ENCODE measurements at places on chromosomes 2 and 18. TPM values are rescaled to one million over a fixed set of nuclear protein-coding genes. Genes with fewer than 3 reads are reported as not detected.

The ANKRD30B gene
- total RNA-seq: not detected

- no peak for DNase-seq
Measured at GRCh38 chr2:237483018-237483731, 3.9 kb upstream of the MLPH start.

The C2orf80 gene
- not detected for total RNA-seq

The MARCO gene
- total RNA-seq: 29.2 TPM

GRCh38 chr2:219551441-219552381, 7.9 kb downstream of the TMEM198 start:
- no peak for DNase-seq

DNA sequence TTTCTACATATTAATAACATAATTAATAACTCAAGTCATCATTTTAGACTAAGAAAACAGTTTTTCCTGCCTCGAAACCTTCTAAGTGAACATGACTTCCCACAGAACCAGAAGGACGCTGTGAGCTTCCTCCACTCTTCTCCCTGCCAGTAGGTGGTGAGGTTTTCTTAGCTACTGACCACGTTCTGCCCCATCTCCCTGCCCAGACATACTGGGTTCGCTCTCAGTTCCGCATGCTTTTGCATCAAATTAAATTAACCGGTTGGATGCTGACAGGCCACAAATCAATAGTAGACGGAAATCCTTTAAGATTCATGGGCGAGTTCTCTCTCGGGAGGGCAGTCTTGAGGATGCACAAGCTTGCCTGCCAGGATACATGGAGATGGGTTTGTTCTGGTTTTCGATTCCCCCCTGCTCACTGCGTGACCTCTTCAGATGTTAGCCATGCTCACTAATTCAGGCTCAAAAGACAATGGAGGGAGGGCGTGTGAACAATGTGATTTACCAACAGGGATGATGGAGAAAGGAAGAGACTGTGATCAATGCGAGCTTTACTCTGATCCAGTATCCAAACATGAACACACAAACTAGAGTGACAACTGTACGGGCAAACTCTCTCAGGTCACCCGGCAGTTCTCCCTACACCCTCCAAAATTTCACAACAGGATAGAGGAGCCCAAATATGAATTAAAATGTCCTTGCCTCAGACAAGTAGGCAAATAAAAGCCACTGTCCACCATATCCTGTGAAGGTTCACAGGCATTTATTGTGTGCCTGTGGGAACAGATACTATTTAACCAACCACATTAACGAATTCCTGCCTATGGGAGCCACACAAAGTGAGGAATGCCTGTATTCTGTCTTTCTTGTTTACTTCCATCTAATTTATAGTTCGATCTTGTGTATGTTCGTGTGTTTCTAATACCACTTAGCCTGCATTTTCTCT, 375.7 kb downstream of the EIPR1 start:
- no peak for DNase-seq

The ZNF385B gene
- 4.6 TPM for total RNA-seq

- DNase-seq: no peak
Measured at GRCh38 chr2:233303252-233303651, 4.4 kb upstream of the SAG start.

The CCDC85A gene
- 2.7 TPM for total RNA-seq

GRCh38 chr2:40230186-40230585, 221.7 kb downstream of the SLC8A1 start:
- no peak for DNase-seq

- DNase-seq: no peak
Measured at GRCh38 chr2:118403658-118404451, 315.6 kb downstream of the INSIG2 start.

The ICA1L gene
- total RNA-seq: 10.3 TPM

DNA sequence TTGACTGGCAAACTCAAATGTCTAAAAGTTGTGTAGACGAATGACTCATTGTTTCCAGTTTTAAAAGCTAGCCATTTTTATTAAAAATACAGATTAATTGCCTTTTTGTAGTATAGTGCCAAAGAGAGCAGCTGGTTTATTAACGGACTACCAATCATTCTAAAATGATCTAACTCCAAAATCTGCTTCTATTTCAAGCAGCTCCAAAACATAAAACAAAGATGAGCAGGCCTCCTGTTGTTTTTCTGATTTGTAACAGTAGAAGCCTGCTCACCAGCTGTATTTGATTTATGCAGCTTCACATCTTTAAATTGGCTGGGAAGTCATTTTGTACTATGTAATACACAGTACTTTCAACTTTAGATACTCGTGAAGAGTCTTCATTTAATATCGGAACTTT, 171.8 kb downstream of the UBR3 start:
- DNase-seq: no peak

- DNase-seq: peak; percentile 94
Measured at GRCh38 chr18:34659579-34660517, 50.2 kb upstream of the DTNA start.

DNA sequence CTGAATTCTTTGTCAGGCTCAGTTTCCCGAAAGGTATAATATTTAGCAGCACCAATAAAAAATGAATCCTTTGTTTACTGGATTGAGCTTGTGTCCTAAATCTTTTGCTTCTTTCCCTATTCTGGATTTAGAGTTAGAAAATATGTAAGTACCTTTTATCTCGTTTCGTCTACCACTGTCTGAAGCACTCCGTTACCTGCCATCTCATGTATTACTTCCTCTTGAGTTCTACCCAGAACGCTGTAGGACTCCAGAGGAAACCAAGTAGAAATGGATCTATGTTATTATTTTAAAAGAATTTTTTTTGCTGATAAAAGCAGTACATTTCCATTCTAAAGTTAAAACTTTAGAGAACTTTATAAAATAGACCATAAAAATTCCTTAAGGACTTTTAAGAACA, 13.5 kb downstream of the ANKRD12 start:
- DNase-seq: no peak

DNA sequence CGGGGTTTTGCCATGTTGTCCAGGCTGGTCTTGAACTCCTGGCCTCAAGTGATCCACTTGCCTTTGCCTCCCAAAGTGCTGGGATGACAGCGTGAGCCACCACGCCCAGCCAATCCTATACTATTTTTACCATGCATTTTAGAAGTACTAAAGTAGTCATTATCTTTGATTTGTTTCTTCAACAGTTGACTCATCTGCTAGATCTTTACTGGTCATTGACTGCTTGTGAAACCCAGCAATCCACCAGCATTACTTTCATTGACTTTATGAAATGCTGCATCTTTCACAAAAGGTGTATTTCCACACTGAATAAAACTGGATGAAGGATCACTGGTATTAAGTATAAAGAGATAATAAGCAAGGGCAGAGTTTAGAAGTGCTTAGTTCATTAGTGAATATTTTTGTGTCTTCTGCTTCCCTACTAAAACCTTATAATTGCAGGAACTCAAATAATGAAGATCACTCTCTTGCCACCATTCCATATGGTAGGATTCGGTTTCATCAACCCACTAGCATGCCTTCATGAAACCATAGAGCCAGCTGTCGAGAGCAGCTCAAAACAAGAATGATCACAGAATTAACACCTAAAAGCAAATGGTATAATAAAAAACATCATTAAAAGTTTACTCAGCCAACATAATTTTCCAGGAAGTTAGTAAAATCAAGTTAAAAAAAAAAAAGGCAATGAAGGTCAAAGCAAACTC, 33.1 kb downstream of the IRS1 start:
- no peak for DNase-seq

The MIB1 gene
- 57.1 TPM for total RNA-seq

DNA sequence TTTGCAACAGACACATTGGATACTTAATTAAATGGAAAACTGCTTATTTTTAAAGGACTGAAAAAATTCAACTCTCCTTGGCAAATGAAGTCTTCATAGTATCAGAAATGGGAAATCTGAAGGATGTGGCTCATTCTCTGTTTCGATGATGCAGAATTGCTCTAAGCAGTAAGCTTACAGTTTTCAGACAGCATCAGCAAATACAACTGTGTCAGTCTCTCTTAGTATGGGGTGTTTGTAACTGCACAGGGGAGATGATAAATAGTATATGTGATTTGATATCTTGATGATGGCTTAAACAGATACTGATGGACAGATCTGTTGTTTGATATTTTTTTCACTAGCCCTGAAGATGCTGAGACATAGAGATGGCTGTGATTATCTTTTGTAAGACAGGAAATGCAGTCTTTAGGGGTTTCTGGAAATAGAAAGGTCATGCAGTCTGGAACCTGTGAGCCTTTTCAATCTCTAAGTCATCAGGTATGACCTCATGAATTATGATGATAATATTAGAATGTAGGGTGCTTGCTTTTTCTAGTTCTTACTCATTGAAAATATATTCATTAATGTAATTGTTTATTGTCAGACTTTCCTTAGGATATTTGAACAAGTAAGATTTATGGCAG, 84.2 kb downstream of the SLC4A10 start:
- no peak for DNase-seq

The RIOK3 gene
- 55.3 TPM for total RNA-seq

The RBM43 gene
- total RNA-seq: 11.7 TPM

DNA sequence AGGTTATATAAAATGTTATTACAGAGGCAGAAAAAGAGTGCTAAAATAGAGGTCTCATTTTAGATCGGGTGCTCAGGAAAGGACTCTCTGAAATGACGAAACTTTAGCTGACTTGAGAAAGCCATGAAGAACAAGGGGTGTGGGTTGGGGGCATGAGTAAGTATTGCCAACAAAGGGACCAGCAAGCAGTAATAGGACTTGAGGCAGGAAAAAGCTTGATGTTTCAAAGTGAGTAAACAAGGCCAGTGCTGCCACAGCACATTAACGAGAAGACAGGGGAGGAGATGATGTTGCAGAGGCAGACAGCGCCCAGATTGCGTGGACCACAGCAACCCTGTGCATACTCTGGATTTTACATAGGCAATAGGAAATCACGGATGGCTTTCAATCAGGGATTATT, 318.8 kb downstream of the ZEB2 start:
- no peak for DNase-seq

- DNase-seq: no peak
Measured at GRCh38 chr2:133552821-133553220, 15.4 kb downstream of the NCKAP5 start.

DNA sequence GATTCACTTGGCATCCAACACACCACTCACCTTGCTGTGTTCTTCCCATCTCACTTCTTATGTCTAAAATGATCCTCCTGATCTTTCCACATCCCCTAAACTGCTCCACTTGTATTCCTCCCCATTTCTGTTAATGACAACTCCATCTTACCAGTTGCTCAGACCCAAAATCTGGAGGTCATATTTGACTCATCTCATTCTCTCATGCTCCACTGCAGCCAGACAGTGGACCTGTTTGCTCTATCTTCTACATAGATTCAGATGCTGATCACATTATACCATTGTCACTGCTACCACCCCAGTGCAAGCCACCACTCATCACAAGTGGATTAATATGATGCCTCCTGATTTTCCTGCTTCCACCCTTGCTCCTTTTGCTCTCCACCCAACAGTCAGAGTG, 7.9 kb upstream of the NABP1 start:
- no peak for DNase-seq

GRCh38 chr18:26233208-26233607, 7.0 kb downstream of the TAF4B start:
- DNase-seq: no peak

DNA sequence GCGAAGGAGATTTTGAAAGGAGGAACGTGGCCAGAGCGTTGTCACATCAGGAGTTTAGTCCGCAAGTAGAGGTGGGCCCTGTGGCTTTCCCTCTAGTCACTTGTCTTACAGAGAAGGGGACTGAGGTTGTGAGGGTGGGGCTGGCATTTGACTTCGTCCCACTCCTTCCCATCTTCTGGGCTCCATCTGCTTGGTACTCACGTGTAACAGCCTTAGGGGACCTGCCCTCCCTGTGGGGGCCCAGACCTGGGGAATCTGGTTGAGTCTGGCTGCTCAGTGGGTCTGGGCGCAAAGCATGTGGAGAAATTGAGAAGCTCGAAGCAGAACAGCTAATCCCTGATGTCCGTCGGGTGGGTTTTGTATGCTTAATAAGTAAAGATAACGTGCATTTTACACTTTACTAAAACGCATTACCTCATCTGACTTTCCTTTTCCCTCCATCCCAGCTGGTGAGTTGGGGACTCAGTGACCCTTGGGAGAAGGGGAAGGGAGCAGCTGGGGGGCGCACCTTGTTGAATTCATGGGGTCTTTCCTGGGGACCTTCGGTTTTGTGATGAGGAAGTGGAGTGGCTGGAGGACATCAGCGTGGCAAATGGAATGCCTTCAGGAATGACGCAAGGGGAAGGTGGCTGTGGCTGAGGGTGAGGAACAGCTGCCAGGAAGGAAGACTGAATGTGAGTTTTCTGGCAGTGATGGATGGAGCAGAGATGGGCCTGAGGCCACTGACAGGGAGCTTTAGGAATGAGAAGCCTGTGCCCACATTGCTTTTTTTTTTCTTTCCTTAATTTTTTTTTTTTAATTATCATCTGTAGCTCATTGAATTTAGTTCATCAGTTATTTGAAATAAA, 44.8 kb downstream of the ASAP2 start:
- DNase-seq: no peak
